Activated CD8-positive, alpha-beta memory T cell treated with anti-CD3 and anti-CD28 coated beads for 24 hours (primary cell): ENCODE measurements at places on chromosomes 1 and 21.

DNA sequence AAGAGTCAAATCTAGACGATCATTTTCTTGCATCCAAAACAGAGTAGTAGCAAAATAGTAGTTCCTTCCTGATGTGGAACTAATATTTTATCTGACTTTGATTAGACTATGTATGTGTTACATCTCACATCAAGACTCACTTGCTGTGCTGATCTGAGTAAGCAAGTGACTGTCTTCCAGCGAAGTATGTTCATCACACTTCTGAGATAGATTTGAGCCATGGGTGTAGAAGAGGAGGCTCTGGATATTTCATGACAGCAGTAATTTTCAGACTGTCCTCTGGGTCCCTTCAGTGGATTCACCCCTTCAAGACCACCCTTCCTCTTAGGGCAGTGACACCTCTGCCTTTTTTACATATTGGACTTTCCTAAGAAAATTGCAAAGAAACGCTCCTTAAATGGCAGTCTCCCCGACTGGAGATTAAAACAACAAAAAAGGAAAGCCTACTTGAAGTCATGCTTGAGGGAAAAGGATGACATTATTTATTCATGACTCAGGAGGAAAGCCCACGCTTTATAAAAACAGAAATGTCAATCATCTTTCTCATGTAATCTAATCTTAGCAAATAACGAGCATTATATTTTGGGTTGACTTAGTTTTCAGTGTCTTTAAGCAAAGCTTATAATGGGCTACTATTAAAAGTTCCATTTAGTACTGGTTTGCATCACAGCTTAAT is 22.8 kb downstream of the ATP1B1 start:
- no peak for DNase-seq

DNA sequence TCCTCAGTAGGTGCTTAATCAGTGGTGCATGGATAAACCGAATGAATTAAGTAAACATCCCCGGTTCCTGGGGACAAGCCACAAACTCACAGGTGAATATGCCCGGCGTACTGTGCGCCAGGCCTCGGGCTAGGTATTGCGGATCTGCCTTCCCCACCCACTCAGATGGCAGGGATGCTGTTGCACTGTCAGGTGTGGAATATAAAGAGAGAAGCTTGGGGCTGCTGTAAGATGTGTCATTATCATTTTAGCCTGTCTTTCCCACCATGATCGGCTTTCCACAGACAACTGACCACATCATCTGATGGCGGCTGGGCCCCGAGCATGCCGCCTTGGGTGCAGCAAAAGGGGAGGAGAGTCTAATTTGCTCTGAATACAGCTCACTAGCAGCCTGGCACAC is 45.4 kb upstream of the LRP8 start:
- no peak for DNase-seq

- no peak for DNase-seq
Observed at GRCh38 chr1:205450448-205450847, 5.4 kb downstream of the BLACAT1 start.

- DNase-seq = no peak
Observed at GRCh38 chr1:160681891-160682140, 29.8 kb downstream of the CD48 start.

DNA sequence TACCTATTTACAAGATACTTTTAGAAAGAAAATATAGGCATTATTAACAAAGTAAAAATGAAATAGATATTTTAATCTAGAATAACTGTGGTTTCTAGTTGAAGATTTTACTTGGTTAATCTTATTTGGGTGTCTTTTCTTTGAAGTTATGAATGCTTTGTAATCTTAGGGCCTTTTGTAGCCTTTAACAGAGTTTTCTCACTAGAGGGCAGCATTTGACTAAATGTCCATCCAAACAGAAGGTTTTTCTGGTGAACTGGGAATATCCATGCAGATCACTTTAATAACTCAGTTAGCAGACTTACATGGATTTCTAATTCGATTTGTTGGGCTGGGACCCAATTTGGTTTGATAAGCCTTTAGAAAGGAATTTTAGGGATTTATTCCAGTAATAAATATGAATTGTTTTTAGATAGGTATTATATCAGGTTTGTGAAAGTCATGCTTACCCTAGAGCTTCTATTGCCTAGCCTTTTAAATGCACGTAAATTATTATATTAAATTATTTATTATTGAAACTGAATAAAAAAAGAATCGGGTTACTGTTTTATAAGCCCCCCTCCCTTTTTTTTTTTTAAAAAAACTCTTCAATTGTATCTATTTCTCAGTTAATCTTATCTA is 119.7 kb downstream of the ZNF326 start:
- DNase-seq = no peak

GRCh38 chr1:186829686-186830587 is 1.2 kb downstream of the PLA2G4A start:
- no peak for DNase-seq

- DNase-seq = no peak
Observed at GRCh38 chr1:28050776-28051175, 37.6 kb downstream of the EYA3 start.
